ENCODE measurements at places on chromosomes 16 and 17. TPM values are rescaled to one million over a fixed set of nuclear protein-coding genes. Genes with fewer than 3 reads are reported as not detected.
A peak's percentile ranks its signal among the peaks of the same experiment; 100 is the strongest.

- DNase-seq = no peak
Observed at GRCh38 chr17:33225509-33225908, 67.6 kb downstream of the ASIC2 start.

The SALL1 gene
- total RNA-seq = not detected

DNA sequence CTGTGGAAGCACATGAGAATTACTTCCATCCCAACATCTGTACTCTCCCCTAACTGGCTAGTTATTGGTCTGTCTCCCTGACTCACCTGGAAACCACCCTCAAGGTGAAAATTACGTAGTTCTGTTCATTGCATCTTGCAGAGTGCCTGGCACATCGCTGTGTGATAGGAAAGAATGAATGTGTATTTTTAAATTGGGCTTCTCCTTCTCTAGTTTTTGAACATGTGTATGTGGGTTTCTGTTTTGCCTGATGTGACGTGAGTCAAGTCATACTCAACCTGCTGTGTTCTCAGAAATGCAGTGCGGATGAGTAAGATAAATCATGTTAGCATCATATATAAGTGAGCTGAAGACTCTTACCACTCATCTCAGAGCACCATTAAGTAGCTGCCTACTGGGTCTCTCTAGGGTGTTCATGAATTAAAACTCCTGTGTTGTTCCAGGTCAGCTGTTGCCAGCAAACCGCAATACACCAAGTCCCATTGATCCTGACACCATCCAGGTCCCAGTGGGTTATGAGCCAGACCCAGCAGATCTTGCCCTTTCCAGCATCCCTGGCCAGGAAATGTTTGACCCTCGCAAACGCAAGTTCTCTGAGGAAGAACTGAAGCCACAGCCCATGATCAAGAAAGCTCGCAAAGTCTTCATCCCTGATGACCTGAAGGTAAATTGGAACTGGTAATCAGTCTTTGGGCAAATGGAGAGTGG is 50.2 kb downstream of the HLF start:
- DNase-seq = no peak

DNA sequence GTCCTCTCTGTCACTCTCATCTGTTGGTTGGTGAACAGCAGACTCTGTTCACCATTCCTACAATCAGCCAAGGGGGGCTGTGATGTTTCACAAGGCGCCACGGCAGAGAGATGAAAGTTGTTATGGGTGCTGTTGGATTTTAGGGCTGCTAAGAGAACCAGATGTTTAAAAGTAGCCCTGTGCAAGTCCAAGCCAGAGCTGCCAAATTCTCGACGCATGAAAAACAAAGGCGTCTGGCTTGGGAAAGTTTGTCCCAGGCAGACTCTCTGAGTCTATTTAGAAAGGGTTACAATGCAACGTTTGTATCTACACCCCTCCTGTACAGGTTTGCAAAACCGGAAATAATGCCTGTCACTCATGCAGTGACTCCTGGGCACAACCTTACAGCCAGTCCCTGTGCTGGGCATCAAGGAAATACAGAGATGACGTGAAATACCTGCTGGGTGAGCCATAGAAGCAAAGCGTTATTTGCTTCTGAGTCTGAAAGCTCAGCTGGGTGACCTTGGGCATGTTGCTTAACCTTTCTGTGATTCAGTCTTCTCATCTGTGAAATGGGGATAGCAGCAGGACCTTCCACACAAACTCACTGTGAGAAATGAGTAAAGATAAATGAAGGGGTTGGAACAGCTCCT is 74.8 kb downstream of the XYLT1 start:
- DNase-seq = no peak

GRCh38 chr17:64787921-64788271 is 125.8 kb upstream of the SMURF2 start:
- DNase-seq = no peak

DNA sequence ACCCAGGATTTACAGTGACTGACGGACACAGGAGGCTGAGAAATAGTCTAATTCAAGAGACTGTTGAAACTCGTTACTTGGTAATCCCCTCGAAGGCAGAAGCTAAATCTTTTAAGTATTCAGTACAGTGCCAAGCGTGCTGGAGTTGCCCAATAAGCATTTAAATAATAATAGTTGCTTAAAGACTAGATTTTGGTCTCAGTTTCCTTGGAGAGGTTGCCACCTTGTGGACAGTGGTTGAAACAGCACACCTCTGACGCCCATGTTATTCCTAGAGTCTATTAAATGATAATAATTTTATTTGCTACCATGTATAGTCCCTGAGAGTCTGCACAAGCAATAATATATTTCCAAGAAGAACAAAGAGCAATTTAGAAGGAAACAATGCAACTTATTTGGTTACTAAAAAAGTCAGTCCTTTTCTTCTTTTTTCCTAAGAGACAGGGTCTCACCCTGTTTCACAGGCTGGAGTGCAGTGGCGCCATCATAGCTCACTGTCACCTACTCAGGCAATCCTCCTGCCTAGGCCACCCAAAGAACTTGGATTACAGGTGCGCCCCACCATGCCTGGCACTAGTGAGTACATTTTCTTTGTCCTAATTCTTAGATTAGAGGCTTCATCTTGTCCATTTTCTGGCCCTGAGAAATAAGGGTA is 138.0 kb upstream of the NUDT7 start:
- DNase-seq = peak; percentile 77

The TAF15 gene
- 337 TPM for total RNA-seq

- DNase-seq = no peak
Observed at GRCh38 chr16:85927959-85928358, 29.0 kb downstream of the IRF8 start.

DNA sequence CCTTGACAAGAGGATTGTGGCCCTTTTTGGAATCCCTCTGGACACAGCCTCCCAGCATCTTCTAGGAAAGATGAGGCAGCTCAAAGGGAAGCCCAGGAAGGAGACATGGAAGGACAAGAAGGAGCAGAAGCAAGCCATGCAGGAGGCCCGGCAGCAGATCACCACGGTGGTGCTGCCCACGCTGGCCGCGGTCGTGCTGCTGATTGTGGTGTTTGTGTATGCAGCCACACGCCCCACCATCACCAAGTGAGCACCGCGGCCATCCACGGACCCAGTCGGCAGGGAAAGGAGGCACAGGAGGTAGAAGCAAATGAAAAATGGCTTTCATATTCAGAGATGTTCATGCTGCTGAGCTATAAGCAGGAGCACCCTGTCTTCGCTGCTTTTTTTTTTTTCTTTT is 10.9 kb upstream of the MEIOC start:
- DNase-seq = no peak

The TMEM114 gene
- total RNA-seq = not detected

DNA sequence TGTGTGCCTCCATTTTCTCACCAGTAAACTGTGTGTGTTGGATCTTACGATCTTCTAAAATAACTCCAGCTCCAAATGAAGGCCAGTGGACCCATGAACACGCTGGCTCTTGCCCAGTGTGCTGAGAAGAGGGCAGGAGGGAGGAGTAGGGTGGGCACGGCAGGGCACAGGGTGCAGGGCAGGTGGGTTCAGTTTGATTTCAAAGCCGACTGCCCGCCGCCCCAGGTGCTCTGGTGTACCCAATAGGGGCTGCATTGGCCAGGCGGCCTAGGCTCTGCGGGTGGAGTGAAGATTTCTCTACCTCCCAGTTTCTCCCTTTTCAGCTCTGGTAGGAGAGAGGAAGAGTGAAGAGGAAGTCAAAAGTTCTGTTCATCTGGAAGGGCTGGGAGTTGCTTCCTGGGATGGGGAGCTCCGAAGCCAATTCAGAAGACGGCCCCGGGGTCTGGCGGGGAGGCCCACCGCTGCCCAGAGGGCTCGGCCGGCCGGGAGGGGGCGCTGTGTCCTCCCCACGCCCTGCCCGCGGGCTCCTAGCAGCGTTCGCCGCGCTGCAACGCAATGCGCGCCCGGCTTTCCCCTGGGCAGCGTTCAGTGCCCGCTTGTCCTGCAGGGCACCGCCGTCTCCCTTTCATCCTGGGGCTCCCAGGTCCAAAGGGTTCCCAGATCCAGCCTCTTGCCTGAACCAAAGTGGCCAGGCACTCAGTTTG is 1.1 kb upstream of the CRHR1 start:
- no peak for DNase-seq

DNA sequence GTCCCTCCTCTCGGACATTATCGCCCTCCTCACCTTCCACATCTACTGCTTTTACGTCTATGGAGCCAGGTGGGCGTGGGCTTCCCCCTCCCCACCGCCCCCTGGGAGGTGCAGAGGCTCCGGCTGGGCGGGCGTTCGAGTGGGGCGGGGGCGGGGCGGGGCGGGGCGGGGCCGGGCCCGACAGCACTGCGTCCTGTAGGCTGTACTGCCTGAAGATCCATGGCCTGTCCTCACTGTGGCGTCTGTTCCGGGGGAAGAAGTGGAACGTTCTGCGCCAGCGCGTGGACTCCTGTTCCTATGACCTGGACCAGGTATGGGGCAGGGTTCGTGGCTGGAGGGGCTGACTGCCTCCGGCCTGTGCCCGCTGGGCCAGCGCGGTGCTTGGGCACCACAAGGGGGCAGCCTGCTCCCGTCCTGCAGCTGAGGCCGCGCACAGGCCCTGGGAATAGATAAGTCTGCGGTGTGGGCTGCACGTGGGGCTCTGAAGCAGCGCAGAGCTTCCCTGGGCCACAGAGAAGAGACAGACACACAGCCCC is 9.2 kb downstream of the PIGQ start:
- DNase-seq = peak; percentile 65

DNA sequence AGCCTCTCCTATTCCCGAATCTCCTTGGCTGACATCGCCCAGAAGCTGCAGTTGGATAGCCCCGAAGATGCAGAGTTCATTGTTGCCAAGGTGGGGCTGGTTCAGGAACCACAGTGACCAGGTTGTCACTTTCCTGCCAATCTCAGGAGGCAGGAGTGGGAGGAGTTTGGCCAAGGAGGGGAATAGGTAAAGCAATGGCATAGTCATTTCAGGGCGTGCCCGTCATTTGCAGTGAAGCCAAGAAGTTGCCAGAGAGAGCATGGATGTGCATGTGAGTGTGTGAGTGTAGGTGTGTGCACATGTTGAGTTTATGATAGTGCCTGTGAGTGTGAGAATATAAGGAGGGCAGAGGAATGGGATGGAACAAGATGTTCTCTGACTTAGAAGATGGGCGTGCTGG is 14.8 kb downstream of the PSMD3 start:
- peak; percentile 6 for DNase-seq

- DNase-seq = no peak
Observed at GRCh38 chr16:85670840-85671239, 17.9 kb downstream of the GINS2 start.

All from MCF 10A (cell line).